ENCODE measurements at places on chromosomes 1 and 21.

- no peak for DNase-seq
Measured at GRCh38 chr1:210428696-210429095, 100.0 kb downstream of the HHAT start.

- no peak for DNase-seq
Measured at GRCh38 chr1:193916452-193916851, 730.0 kb upstream of the B3GALT2 start.

DNA sequence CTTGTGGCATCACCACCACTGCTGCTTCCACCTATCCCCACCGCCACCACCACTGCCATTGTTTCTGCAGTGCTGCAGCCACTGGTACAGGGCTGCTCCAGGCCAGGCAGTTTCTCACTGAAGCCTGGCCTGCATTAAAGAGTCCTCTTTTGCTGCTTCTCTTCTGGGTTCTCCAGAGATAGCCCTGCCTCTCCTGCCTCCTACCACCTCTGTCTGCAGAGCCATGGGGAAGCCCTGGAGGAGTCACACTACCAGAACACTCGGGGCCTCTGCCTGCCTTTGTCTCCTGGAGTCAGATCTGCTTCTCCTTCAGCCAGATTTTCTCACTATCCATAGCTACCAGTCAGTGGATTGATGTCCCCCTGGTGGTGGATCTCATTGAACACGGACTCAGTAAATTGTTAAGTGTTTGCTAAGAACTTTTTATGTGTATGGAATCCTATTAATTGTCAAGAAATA, 37.7 kb upstream of the DDAH1 start:
- DNase-seq, result no peak

DNA sequence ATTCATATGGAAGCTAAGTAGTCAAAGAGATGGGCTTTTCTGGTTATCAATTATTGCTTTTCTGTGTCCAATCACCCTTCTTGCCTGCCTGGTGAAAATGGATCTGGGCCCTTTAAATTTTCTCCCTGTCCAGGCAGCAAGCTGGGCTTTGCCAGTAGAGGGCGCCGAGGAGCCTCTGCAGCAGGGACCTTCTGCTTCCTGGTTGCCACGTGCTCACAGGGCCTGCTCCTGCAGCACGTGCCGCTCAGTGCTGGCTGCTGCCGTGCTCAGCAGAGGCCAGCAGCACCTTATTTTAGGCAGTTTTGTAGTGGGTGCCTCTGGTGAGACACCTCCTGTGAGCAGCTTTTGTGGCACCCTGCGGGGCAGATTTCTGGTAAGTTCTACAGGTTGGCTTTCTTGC, 4.0 kb downstream of the ACTL8 start:
- no peak for DNase-seq

- no peak for DNase-seq
Measured at GRCh38 chr1:202376247-202376646, 27.7 kb downstream of the PPP1R12B start.

DNA sequence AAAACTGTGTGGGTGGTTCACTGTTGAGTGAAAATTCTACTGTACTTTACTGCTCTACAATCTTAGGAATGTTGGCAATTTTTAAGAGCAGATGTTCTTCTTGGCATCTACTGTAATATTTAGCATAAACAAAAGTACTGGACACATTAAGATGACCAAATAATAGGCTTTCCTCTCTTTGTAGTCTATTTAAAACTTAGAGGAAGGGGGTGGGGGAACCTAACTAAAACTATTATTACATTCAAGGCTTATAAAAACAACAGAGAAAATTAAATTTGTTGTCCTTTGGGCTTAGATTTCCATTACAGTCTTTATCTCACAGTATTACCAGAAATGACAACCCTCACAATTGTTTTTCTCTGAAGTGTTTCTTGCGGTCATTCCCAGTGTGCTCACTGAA, 181.2 kb downstream of the PLPPR4 start:
- DNase-seq, result no peak

DNA sequence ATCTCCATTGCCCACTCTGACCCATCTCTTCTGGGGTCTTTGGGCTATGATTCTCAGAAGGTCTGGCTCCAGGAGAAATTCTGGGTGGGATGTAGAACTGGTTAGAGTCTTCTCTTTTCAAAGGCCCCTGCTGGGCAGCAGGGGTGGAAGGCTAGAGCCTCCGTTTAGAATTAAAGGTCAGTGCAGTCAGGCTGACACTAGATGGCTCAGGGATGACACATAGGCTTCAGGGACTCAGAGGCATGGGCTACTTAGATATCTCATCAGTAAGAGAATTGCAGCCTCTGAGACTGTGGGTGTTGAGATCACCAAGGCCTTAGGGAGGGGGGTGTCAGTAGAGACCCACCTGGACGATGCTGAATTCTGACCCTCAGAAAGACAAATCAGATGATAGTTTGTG, 12.6 kb upstream of the PPM1J start:
- no peak for DNase-seq

DNA sequence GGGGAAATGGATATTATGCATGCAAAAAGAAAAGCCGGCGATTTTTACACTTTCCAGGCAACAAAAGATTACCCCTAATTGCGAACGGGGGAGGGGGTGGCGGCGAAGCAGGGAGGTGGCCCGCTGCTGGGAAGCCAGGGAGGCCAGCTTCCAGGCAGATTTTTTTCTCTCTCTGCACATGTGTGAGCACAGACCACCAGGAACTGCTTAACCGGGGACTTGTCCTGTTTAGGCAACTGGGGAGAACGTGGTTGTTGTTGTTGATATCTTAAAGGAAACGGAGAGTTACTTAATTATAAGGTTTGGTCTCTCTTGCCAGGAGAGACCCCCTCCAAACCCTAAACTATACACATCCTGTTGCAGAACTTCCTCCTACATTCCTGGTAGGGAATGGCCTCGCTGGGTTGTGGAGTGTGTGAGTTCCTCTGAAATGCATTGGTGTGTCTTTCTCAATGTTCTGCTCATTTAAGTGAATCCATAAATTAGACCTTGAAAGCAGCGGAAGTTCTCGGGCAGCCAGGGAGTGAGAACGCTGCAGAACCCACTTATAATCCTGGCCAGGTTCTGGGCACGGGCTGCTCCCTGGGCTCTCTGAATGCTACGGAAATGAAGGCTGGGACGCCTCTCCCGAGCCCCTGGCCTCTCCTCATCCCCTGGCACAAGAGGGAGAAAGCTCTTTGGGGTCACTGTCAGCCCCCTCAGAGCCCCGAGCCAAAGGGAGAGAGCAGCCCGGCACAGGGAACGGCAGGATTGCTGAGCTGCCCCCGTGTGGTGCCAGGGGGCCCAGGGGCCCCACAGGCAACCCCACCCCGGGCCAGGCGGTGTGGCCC, 250.0 kb downstream of the FOXD2 start:
- DNase-seq, result no peak

- DNase-seq, result no peak
Measured at GRCh38 chr1:30765556-30766434, 8.2 kb upstream of the LAPTM5 start.

GRCh38 chr1:2230781-2231531, 2.8 kb downstream of the SKI start:
- DNase-seq, result no peak

DNA sequence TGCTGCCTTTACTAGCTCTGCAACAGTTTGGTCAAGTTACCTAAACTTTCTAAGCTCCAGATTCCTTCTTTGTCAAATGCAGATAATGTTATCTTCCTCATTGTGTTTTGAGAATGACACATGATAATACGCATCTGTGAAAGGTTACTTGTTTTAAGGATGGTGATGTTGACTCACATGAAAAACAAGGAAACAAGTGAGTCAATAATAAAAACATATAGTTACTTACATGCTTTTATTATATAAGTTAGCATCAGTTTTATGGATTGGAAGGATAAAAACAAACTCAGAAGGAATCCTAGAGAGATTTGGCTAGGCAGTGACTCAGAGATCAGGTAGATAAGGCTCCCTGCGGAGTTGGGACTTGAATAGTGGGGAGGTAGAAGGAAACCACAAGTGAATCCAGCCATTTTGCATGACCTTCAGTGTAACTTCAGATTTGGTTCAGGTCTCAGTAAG, 144.6 kb downstream of the LMO4 start:
- DNase-seq, result no peak
